H7 (cell line): ENCODE measurements at places on chromosomes 5 and 9.

DNA sequence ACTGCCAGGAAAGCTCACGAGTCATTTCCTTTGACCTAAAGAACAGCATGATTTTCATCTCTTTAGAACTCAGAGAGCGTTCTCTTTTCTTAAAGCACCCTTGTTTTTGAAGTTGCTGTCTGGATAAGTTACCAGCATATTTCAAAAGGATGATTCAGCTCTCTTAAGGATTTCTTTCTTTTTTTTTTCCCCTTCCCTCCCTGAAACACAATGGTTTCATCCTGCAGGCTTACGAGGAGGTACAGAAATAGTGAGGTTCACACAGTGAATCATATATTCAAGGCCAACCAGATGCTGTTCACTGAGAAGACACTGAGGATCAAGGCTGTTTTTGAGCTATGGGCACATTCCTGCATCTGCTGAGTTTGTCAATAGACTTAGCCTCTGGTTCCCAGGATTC lies 257.2 kb downstream of the KIF4B start:
- no peak for DNase-seq

- DNase-seq: no peak
These were observed 127.2 kb downstream of the AUH start for GRCh38 chr9:91234523-91234922.

- DNase-seq: no peak
These were observed 130.0 kb downstream of the MVB12B start for GRCh38 chr9:126456441-126457174.

- no peak for DNase-seq
These were observed 100.2 kb upstream of the S1PR3 start for GRCh38 chr9:88891040-88891439.

- DNase-seq: no peak
These were observed 128.0 kb downstream of the SPATA31D1 start for GRCh38 chr9:82116556-82116955.
